ENCODE measurements at places on chromosomes 13 and 19.

DNA sequence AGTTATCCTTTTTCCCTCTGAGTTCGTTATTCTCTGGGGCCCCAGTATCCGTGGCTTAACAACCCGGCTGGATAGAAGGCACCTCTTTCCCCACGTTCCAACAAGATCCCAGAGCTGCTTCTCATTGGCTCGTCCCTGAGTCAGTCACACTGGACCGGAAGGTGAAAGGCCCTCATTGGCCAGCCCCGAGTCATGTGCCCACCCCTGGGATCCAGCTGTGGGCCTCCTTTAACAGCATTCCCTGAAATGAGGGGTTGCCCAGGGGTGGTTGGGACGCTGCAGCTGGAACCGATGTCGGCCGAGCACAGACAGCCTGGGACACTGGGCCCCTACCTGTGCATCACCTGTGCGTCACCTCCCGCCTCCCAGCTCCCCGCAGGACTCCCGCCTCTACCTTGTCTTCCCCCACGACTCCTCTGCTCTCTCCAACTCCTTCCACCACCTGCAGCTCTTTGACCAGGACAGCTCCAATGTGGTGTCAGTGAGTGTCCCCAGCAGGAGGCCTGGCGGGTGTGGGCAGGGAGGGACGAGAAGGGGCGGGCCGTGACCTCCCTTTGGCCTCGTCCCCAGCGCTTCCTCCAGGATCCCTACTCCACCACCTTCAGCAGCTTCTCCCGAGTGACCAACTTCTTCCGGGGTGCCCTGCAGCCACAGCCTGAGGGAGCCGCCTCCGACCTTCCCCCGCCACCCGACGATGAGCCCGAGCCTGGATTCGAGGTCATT lies 4.3 kb downstream of the TBC1D17 start:
- DNase-seq, result no peak

DNA sequence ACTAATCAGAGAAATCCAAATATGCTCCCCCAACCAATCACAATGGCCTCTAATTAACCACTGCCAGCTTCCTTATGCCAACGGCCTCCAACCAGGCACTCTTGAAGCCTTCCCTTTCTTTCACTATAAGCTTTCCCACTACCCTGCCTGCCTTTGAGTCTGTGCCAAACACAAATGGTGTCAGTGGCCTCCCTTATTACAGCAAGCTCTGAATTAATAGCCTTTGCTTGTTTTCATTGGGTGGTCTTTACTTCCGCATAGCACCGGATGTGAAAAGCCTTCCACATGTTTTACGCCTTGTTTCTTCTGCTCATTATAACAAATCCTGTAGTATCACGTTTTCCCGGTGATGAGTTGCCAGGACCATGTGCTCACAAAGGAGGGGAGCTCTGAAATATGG lies 1.4 kb upstream of the EDDM13 start:
- DNase-seq, result no peak

DNA sequence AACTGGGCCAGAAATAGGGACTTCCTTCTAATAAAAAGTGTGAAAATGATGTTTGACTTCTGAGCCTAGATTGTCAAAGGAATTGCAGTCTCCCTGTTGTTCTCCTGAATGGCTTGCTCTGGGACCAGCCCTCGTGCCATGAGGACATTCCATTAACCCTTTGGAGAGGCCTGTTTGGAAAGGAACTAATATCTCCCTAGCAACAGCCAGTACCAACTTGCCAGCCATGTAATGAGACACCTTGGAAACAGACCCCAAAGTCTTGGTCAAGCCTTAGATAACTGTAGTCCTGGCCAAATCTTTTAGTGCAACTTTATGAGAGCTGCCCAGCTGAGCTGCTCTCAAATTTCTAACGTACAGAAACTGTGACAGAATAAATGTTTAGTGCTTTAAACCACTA lies 8.2 kb upstream of the SIAH3 start:
- DNase-seq, result no peak

GRCh38 chr13:30983431-30983830 lies 51.0 kb downstream of the TEX26 start:
- no peak for DNase-seq

DNA sequence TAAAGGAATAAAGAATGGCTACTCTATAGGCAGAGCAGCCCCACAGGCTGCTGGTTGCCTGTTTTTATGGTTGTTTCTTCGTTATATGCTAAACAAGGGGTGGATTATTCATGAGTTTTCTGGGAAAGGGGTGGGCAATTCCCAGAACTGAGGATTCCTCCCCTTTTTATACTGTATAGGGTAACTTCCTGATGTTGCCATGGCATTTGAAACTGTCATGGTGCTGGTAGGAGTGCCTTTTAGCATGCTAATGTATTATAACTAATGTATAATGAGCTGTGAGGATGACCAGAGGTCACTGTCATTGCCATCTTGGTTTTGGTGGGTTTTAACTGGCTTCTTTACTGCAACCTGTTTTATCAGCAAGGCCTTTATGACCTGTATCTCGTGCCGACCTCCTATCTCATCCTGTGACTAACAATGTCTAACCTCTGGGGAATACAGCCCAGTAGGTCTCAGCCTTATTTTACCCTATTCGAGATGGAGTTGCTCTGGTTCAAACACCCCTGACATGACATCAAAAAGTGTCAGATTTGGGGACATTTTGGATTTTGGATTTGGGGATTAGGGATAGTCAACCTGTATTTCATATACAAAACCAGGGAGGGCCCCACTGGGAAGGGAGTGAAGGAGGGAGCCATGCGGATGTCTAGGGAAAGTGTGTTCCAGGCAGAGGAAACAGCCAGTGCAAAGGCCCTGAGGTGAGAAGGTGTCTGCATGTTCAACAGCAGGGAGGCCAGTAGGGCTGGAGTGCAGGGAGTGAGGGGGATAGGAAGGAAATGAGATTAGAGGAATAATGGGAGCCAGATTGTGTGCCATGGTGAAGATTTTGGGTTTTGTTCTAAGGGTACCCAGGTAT lies 10.9 kb downstream of the FXYD5 start:
- no peak for DNase-seq

GRCh38 chr19:1410136-1410786 lies 2.9 kb downstream of the DAZAP1 start:
- no peak for DNase-seq

DNA sequence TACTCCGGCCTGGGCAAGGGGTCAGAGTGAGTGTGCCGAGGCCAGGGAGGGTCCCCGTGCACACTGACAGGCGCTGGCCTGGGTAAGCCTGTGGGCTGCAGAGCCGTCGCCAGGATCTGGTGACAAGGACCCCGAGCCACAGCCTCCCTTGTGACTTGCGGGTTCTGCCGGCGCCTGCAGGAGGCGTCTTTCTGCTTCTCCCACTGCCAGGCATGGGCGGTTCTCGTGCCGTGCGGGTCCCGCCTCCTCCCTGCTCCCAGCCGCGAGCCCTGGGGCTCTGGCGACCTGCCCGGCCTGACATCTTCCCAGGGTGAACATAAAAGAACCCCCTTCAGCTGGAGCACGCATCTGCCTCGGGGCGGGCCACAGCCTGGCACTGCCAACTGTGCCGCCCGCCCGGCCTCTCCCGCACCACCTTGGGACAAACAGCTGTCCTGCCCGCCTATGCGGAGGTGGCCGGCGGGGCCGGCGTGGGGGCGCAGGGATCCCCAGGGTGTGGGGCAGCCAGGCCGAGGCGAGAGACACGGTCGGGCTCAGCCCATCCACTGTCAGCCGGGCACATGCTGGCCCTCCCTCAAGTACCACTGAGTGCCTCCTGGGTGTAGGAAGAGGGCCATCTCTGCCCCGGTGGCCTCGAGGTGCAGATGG lies 1.5 kb upstream of the HCN2 start:
- peak; percentile 92 for DNase-seq

- DNase-seq, result no peak
Observed at GRCh38 chr19:48006762-48007161, 12.3 kb downstream of the ELSPBP1 start.

GRCh38 chr13:67916650-67917049 lies 686.5 kb upstream of the PCDH9 start:
- DNase-seq, result no peak

- DNase-seq, result no peak
Observed at GRCh38 chr19:50547385-50548190, 20.6 kb downstream of the LRRC4B start.

DNA sequence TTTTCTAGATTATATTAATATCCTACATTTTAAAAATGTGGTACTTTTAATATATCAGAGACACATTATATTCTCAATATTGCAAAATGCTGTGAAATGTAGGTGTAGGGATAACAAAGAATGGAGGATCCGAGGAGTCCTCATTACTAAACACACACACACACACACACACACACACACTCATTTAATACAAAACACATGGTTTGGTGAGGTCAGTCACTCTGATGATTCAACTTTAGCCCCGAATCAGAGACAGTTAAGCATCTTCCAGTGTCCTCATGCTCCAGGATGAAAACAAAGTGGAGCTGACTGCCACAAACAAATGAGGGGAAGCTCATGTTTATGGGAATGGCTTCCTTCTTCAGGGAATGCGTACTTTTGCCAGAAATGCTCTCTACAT lies 147.5 kb downstream of the CYSLTR2 start:
- DNase-seq, result peak; percentile 88

GRCh38 chr19:48325265-48325910 lies at the start of gene EMP3:
Gene EMP3 (plus strand): TSS chr19:48325552. CDS start chr19:48326845, 1,293 bp downstream.
- DNase-seq, result peak; percentile 97
